ENCODE measurements at places on chromosomes 2 and 18.

GRCh38 chr2:144854596-144854995 lies 334.7 kb upstream of the ZEB2 start:
- no peak for DNase-seq

DNA sequence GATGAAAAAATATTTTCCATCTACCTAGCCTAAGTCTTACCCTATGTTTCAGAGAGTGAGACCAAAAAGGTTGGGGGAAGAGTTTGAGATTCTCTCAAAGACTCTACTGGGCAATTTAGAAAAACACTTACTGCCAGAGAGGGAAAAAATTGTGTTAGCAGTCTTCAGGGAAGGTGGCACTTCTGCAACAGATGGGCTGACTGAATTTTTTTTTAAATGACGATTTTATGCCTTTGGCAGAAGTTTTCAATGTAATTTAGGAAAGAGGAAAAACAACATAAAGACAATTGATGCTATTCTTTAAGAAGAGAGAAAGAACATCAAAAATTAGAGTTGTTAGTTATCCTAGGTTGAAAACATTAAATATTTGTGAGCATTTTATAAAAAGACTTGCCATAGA lies 1894.5 kb upstream of the PIK3C3 start:
- no peak for DNase-seq

- DNase-seq = no peak
Observed at GRCh38 chr2:84727315-84727714, 153.6 kb downstream of the TRABD2A start.

DNA sequence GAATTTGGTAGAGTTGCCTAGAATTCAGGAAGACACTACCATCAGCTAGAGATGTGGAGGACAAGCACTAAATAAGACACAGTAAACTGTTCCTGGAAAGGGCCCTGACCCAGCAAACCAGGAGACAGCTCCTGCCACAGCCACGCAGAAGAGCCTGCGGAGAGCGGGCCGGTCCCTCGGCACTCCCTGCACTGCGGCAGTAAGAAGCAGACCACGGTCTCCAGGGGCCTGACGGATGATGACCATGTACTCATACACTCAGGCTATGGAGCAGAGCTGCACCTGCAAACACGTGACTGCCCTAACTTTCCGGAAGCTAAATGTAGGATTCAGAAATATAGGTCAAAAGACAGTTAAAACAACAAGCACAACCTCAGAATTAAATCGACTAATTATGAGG lies 72.9 kb downstream of the ZNF516 start:
- DNase-seq = no peak

DNA sequence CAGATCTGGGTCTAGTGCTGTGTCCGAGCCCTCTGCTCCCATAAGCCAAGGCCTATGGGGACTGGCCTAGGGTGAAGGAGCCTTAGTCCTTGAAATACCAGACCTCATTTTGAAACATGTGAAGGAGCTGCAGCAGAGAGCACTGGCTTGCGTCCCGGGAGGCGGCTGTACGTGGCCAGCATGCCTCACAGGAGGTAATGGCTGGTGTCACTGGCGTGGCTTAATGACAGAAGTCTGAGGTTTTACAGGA lies 72.7 kb upstream of the OTOS start:
- DNase-seq = no peak

DNA sequence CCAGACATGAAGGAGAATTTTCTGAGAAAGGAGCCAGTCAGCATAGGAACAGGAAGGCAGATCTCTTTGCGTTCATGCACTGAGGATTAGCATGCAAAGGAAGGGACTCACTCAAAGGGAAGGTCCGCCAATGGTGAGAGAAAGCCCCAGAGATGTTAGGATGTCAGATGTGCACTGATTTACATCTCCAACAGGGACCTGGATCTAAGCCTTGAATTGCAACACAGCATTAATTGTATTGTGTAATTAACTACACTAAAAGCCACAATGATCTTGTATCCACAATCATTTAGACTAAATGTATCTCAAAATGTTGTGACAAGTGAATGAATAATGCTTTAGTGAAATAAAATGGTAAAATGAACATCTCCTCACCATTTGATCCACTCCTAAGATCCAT lies 4.2 kb downstream of the SERPINB5 start:
- no peak for DNase-seq

DNA sequence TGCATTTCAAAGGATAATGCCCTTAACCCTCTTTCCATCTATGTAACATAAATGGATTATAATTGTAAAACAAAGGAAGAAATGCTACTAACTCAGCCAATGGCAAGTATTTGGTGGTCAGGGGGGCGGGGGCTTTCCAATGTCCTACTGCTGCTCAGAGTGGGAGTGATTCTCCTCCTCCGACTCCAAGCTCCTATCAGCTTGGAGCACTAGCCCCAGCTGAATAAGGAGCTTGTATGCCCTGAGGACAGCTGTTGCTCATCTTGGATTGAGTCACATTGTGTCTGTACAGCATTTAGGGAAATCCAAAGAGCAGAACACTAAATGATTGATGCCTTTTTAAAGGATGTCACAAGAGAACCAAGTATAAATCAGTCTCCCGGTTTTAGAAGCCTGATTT lies 105.6 kb upstream of the ZNF521 start:
- DNase-seq = no peak

GRCh38 chr18:23099621-23100020 lies 35.7 kb upstream of the CABLES1 start:
- no peak for DNase-seq

DNA sequence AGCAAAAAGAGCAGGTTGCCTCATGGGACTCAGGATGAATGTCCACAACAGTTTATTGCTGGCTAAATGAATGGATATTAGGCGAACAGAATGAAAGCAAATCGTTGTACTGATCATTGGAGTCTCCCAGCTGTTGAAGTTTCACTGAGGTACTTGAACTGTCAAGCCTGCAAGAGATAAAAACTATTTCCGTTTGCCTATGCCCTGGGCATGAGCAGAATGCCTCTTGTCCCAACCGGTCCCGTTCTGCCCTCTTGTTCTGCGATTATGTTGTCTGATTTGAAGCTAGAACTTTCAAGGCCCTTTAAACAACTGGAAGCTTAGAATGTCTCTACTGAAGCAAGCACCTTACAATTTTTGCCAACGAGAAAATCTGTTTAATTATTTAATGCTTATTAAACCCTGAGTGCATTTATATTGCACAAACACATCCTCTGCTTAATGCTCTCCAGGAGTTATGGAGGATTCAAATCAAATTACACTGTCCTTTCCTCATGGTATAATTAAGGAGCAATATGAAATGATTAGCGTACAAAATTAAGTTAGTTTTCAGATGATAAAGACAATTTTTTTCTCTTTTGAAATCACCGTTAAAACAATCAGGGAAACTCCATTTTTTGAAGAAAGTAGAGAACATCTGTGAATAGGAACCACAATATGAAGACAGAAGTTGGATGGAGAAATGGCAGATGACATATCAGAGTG lies 17.7 kb downstream of the QPCT start:
- DNase-seq = no peak

GRCh38 chr2:68553098-68553497 lies 85.7 kb downstream of the APLF start:
- DNase-seq = no peak

GRCh38 chr2:128364441-128364911 lies 45.8 kb upstream of the HS6ST1 start:
- DNase-seq = no peak

GRCh38 chr2:42386682-42387081 lies 25.7 kb upstream of the COX7A2L start:
- no peak for DNase-seq

GRCh38 chr18:68847219-68847837 lies 49.4 kb downstream of the CCDC102B start:
- no peak for DNase-seq

DNA sequence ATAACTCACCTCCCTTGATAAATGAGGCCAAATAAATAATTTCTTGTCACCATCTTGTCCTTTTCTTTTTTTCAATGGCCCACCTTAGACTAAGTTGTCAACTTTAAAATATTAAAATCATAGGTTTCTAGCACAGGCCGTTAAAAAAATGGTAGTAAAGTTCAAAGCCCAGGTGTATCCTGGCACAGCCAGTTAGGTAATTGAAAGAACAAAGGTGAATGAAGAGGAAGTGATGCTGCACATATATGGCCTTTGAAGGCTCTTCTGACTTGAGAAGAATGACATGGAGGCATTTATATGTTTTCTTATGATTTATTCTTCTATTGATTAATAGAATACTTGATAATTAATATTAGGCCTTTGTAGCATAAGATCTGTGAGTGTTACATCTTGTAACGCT lies 208.7 kb downstream of the PTPRM start:
- DNase-seq = no peak
